ENCODE measurements at places on chromosomes 7 and 10.

GRCh38 chr10:14859775-14860174, 18.9 kb upstream of the SUV39H2 start:
- no peak for DNase-seq

DNA sequence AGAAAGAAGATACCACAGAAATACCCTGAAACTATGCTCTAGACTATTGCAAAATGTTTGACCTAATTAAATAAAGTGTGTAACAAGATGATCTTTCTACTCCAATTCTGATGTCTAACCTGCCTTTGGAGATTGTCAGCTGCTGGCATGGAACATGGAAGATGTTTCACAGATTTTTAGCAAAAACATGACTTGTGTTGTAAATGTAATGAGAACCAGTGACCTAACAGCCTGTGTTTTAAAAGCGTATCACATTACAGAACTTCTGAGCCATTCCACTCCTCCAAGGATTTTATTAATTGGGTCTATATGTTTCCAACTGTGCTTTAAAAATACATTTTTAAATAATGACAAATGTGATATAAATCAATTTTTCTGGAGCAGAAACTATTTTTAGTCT, 526.3 kb upstream of the SEMA3D start:
- no peak for DNase-seq

DNA sequence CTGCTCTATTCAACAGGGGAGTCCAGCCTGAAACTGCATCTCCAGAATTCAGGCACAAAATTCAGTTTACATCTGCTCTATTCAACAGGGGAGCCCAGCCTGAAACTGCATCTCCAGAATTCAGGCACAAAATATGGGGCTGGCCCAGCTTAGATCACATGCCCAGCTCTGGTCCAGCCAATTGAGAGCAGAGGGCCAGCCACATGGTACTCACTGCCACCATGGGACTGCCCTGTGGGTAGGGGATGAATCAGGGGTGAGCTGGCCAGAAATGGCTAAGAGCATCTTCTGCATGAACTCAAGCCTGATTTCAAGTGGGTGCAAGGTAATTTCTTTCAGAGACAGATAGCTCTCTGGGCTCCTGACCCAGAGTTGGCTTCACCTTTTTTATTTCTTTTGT, 156.6 kb upstream of the LYZL2 start:
- DNase-seq, result no peak

GRCh38 chr10:106592396-106592795, 572.1 kb downstream of the SORCS1 start:
- no peak for DNase-seq

DNA sequence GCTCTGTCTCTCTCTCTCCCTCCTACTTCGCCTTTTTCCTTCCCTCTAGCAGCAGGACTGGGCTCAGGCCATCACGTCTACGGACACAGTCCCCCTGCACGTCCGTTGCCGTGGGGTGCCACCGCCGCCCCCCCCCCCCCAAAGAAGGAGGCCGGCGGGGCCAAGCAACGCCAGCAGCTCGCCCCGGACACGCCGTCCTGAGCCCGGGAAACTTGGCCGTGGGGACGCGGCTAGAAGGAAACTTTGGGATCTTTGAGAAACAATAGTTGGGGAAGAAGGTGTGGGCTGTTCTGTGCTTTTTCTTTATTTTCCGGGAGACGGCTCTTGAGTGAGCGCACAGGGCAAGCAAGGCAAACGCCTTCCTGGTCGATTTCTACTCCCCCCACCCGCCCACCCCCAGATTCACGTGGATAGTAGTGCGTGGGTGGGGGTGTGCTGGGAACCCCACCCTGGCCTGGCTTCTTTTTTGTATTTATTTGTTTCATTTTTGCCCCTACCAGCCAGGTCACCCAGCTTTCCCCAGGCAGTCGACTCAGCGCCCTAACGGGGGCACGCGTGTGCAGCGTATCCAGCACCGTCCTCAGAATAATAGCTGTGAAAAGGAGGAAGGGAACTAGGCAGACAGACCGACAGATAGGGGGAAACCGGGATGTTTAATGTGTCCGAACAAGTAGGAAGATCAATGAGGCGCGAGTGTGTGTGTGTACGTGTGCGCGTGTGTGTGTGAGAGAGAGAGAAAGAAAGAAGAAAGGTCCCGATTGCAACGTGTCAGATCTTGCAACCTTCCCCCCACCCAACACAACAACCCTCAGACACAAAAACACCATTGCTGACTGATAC, 1.4 kb downstream of the MXI1 start:
- DNase-seq, result no peak

GRCh38 chr7:138992052-138992531, 10.9 kb upstream of the KIAA1549 start:
- peak; percentile 39 for DNase-seq

- no peak for DNase-seq
These were observed 127.2 kb upstream of the TNRC18 start for GRCh38 chr7:5550831-5551230.

DNA sequence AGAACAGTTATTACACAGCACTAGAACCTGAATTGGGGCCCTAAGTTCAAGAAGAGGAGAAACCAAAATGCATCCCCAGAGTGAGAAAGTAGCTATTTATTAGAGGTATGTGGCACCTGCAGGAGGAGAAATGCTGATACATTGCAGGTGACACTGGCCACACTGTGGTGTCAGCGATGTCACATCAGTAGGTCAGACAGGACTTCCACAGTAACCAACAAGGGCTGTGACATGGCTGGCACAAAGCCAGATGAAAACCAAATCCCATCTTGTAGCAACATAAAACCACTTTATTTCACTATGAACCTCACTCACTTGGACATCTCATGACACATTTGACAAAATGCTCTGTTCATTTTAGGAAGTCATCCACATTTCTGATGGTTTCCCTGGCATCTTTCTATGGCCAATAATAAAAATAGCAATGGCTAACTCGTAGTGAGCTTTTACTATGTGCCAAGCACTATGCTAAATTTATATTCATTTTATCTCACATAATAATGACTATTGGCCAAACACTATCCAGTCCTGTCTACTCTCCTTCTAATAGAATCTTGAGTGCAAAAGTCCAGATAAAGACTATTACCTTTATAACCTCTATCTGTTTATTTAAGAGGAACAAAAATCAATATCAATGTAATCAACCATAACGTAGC, 154.2 kb downstream of the TSPAN12 start:
- no peak for DNase-seq

- DNase-seq, result no peak
These were observed 33.1 kb downstream of the GSTO2 start for GRCh38 chr10:104301907-104302690.

GRCh38 chr10:114245121-114245791, 6.2 kb downstream of the VWA2 start:
- no peak for DNase-seq

- DNase-seq, result no peak
These were observed 83.2 kb downstream of the ARMH3 start for GRCh38 chr10:101972761-101973160.

- DNase-seq, result no peak
These were observed 49.2 kb downstream of the LRRC20 start for GRCh38 chr10:70333268-70333667.

DNA sequence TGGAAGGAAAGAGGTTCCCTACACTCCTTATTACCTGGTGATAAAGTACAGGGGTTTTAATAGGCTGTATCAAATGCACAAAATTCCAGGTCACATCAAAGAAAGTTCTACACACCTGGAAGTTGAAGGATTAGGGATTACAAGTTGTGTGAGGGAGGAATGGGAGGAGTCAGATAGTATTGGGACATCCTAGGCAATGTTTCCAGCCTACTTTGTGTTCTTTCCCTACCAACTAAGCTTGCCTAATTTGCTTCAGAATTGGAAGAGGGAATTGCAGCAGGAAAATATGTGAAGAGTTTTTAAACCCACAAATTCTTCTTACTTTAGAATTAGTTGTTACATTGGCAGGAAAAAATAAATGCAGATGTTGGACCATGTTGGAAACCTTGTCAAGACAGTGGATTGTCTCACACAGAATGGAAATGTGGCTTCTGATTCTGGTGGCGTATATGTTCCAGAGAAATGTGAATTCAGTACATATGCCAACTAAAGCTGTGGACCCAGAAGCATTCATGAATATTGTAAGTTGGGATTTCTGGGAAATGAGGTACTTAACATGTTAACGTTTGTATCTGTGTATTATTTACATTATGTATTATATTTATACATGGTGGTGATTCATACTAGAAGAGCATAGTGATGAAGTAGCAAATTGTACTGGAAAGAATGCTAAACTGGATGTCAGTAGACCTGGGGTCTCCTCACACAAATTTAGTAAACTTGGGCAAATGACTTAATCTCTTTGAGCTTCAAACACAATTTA, at the start of gene LIPM:
Gene LIPM, plus strand, starts transcription at position 208 of the 763 bp plus-strand sequence. Its CDS starts 167 bp downstream, at position 375.
- DNase-seq, result no peak

- DNase-seq, result no peak
These were observed 58.0 kb upstream of the PFKP start for GRCh38 chr10:3009341-3009740.

- DNase-seq, result no peak
These were observed 32.3 kb downstream of the CALD1 start for GRCh38 chr7:134811765-134812164.

GRCh38 chr10:87750001-87750671, 67.9 kb downstream of the ATAD1 start:
- peak; percentile 51 for DNase-seq

GRCh38 chr10:79438021-79438698, 7.3 kb downstream of the ZCCHC24 start:
- DNase-seq, result no peak

DNA sequence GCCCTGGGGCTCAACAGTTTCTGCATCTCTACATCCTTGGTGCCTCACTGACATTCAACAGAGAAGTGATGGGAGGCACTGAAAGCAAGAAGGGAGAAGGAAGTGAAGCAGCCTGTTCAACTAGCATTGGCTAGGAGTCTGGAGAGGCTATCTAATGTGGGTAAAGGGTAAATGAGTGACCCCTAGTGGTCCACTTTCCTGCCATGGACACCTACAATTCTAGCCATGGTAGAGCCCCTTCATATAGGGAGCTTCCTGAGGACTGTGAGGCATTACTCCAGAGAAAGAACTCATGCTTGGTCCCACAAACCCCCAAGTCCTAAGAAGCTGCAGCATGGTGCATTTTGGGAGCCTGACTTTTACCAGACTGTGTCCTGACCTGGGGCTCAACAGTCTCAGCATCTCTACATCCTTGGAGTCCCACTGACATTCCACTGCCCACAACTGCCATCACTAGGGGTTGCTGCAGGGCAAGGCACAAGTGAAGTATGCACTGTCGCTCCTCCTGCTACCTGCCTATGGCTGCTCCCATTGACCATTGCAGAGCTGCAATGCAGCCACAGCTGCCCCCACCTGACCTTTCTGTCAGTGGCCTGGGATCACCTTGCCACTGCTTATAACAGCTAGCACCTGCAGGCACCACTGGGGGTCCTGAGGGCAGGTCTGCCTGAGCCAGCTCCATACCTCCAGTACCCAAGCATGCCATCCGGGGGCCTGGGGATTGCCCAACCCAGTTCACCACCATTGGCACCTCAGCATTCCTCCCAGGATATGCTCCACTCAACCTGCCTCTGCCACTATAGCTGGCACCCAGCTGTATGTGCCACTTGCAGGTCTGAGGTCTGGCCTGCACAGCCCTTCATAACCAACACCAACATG, 44.1 kb upstream of the CDK6 start:
- DNase-seq, result no peak

DNA sequence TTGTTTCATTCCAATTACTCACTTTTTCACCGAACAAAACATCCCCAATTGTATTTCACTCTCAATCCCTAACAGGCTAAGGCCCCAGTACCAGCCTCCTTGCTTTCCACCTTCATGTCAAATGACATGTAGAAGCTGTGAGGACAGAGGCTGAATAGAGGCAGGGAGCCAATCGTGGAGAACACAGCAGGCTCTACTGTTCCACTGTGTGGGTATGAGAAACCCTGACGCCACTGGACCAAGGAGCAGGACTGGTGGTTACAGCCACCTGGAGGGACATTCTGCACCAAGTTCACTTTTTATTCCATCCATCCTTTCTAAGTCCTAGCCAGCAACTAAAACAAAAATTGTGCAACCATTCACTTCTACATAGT, 502.8 kb downstream of the SORCS1 start:
- no peak for DNase-seq

DNA sequence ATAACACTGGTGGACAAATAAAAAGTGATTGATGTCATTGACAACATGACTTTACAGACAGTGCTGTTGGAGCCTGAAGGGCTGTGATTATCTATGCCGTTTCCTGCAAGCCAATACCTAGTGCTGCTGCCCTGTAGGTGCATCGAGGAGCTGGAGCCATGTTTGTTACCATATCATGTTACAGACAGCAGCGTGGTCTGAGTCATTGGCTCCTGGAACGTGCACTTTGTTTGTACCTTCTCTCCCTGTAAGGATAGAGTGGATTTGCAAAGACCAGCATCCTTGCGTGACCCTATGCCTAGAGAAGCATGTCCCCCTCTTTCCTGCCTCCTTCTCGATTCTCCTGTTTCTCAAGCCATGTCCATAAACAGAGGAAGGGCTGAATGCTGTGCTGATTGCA, 597.2 kb downstream of the TYW1 start:
- no peak for DNase-seq

- DNase-seq, result no peak
These were observed 3.4 kb downstream of the KCNH2 start for GRCh38 chr7:150974468-150975391.

GRCh38 chr7:113232885-113233284, 114.5 kb upstream of the SMIM30 start:
- no peak for DNase-seq

- DNase-seq, result no peak
These were observed 1.3 kb upstream of the TAS2R38 start for GRCh38 chr7:141974831-141975230.

DNA sequence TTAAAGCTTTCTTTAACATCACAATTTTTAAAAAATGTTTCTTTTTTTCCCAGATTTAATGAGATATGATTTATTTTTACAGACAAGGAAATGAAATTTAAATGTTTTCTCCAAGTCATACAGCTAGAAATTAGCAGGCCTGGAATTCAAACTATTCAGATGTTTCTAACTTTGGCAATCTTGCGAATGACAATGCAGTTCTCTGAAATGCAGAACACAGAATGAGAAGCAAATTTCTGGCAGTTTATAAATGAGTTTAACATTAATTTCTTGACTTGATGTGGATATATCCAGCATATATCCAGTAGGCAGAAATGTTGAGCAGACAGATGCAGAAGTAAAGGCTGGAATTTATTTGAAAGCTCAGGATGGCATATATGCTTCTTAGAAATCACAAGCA, 227.5 kb downstream of the THSD7A start:
- no peak for DNase-seq

GRCh38 chr10:9268176-9268575, 1213.7 kb downstream of the GATA3 start:
- no peak for DNase-seq

- no peak for DNase-seq
These were observed 96.2 kb downstream of the C10orf105 start for GRCh38 chr10:71623098-71623985.

GRCh38 chr10:27393961-27394360, 110.1 kb upstream of the RAB18 start:
- DNase-seq, result no peak

DNA sequence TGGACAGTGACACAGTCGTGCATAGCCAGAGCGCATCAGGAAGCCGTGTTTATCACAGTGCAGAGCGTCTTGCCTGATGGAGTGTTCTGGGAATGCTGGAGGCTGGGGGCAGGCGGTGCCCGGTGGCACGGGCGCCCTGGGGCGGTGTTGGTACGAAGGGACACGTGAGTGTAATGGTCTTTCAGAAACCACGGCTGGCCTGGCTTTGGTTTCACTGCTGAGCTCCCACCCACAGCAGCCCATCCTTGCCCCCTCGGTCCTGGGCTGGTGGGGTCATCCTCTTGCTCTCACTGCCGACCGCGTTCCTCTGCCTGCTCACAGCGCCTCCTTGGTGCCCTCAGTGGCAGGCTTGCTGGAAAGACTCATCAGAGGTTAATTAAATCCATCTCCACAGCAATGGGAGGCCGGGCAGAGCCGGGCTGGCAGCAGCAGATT, 50.6 kb downstream of the NKX6-2 start:
- no peak for DNase-seq

All from AG04450 (cell line).